Brain pericyte (primary cell): ENCODE measurements at places on chromosomes 2 and 18.
A peak's percentile ranks its signal among the peaks of the same experiment; 100 is the strongest.

- DNase-seq, result no peak
Measured at GRCh38 chr18:50822756-50823155, 2.9 kb upstream of the MRO start.

- no peak for DNase-seq
Measured at GRCh38 chr2:44937688-44938240, 3.7 kb upstream of the SIX3 start.

DNA sequence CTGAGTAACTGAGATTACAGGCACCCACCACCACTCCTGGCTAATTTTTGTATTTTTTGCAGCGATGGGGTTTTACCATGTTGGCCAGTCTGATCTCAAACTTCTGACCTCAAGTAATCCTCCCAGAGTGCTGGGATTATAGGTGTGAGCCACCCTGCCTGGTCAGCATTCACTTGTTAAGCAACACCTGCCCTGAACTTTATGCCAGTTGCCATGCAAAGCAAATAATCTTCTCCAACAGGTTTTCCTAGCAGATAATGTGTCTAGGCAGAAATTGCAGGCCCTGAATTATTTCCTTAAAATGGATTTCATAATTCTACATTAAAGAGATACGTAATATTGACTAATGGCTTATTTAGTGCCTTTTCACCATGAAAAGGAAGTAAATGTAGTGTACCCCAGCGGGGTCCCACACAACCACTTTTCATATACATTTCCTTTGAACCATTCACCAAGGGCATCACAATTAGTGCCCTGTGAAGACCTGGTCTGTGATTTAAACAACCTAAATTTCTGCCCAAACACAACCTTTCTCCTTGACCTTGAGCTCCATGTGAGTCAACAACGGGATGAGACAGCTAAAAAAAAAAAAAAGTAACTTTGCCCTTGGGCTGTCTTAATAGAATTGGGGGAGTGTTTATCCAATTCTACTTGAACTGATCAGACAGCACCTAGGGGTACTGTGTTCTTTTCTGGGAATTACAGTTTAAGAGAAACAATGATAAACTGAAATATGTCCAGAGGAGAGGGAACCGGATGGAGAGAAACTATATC lies 41.6 kb downstream of the EEF1B2 start:
- no peak for DNase-seq

DNA sequence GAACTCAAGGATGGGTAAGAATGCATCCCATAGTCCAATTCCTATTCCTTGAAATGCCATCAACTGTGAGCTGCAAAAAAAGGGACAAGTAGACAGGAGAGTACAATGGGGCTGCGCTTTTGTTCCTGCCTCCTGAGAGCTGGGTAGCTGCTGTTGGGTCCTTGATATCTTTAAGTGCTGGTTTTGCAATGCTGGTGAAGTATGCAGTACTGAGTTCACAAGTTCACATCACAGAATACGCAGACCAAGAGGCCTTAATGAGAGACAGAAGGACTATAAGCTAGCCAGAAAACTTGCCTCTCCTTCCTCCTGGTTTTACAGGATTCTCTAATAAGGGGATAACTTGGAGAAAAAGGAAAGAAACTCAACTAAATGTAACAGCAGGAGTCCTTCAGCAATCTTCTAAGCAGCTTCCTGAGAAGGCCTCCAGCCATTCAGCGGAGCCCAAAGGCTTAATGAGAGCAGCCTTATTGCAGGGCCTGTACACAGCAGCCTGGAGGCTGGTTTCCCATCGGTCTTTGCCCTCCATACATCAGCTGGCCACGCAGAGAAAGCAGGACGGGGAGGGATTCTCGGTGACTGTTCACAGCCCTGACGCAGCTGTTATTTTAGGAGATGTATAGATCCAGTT lies 293.1 kb downstream of the CDCA7 start:
- DNase-seq, result no peak

DNA sequence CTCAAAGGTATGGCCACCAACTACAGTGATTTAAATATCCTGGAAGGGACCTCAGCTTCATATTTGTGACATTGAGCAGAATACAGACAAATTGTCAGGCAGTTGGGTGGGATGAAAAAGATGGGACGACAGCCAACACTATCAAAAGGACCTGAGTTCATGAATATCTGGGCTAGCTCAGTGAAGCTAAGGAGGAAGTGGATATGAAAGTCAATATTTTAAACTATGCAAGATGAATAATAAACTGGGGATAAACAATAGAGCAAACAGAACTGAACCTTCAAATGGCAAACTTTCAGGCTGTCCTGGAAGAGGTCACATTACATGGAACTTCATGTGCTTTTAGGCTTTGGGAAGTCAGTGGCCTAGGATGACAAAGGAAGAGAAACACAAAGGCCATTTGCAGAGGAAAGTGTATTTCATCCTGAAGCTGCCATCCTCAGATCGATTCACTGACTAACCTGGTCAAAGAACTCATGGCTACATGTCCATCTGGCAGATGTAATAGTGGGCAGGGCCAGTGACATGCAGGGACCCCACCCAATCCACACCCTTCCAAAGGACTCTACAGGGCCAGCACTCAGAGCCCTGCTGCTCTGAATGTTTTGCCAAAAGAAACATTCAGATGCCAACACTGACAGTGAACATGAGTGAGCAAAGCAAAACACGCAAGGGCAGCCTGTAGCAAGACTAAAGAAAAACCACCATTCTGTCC lies 175.7 kb downstream of the ETAA1 start:
- DNase-seq, result no peak

GRCh38 chr2:8496079-8496478 lies 185.8 kb upstream of the ID2 start:
- no peak for DNase-seq

DNA sequence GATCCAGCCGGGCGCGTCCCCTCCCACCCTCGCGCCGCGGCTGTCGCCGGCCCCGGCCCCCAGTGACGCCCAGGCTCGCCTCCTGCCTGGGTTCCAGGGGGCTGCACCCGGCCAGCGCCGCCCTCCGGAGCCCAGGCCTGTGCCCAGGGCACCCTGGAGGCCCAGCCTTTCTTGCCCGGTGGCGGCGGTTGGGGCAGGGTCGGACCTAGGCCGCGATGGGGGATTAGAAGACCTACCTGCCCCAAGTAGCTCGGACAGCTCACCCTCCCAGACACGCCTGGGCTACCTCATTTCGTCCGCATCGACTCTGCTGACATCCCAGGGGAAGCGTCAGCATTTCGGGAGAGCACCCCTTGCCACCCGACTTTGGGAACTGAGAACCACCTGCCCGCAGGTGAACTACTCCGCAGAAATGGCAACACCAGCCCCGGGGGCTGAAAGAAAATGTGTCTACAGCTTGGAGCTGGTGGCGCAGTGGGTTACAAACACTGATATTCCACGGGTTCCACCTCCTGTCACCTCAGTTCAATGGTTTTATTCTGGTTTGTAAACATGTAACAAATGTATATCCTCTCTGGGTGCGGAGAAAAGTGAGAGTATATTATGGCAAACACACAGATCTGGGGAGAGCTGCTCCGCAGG lies 834 bp upstream of the ARL4C start:
- DNase-seq, result no peak

- DNase-seq, result no peak
Measured at GRCh38 chr2:144152817-144153271, 367.1 kb downstream of the ZEB2 start.

DNA sequence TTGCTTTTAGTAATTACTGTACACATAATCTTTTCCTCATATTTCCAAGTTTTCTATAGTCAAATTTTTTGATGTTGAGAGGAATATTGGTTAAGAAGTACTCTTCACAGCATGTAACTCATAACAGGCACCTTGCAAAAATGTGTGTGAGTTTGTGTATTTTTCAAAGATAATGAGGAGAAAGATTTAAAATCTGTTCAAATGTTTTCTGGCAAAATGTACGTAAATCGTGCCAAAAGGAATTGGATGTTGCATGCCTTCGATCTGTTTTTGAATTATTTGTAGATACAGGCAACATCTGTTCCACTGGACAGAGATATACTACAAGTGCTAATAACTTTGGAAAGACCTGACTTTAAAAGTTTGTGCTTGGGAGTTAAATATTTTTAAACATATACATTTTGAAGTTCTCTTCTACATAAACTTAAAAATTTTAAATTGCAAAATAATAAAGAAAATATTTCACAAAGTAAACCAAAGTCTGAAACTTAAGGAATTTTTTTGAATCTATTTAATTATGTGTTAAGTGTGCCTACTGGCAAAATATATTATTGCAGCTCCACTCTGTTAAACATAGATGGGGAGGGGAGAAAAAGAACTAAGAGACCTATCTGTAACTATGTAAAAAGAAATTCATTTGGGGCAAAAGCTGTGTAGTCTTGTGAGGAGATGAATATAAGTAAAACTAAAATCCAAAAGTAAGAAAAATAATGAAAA lies 133.5 kb upstream of the UBE2E3 start:
- no peak for DNase-seq

GRCh38 chr2:214810671-214811070 lies 1.2 kb upstream of the BARD1 start:
- no peak for DNase-seq

GRCh38 chr18:10245846-10246175 lies 208.6 kb upstream of the APCDD1 start:
- DNase-seq, result no peak

- DNase-seq, result peak; percentile 24
Measured at GRCh38 chr2:24721470-24721869, 71.7 kb downstream of the PTRHD1 start.

DNA sequence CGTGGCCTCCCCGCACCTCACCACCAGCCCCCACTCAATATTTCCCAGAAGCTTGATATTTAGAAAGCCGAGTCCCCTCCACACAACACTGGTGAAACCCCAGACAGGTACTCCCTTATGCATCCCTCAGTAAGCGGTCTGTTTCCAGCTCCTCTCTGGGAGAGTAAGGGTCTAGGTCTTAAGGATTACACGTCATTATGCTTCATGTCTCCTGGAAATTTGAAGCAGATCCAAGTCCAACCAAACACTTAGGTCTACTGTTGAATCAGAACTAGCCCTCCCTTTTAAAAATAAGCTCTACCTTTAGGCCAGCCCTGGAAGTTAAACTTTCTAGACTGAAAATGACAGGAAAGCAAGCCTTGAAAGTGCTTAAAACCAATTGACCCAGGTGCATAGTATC lies 1.5 kb upstream of the OST4 start:
- no peak for DNase-seq

- DNase-seq, result no peak
Measured at GRCh38 chr2:240372101-240372500, 63.4 kb upstream of the GPC1 start.

DNA sequence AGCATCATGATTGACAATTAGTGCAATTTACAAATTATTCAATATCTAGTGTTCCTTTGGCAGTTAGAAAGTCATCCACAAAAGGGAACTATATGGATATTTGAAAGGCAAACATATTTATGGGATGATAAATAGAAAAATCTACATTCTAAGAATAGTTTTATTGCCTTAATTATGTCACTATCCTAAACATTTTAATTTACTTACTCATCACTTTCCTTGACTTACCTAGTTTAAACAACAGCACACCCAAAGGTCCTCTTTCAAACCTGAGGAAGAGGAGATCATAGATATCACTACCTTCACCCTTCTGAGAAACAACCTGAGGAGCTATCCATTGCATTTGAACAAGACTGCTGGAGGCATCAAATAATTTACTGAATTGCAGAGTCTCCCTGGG lies 184.5 kb downstream of the WDPCP start:
- no peak for DNase-seq
